Activated effector memory CD4-positive, alpha-beta T cell treated with anti-CD3 and anti-CD28 coated beads, Interleukin-2, amount 50 U/mL, for 16 hours (primary cell): ENCODE measurements at places on chromosomes 1 and 21.

DNA sequence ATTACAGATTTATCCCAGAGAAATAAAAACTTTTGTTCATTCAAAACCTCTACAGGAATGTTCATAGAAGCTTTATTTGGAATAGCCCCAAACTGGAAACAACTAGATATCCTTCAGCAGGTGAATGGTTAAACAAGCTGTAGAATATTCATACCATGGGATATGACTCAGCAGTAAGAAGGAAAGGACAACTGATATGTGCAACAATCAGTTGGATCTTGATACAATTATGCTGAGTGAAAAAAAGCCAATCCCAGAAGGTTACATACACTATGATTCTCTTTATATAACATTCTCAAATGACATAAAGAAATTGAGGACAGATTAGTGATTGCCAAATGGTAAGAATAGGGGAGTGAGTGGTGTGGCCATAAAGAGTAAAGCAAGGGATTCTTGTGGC is 376.7 kb downstream of the S1PR1 start:
- DNase-seq, result no peak

DNA sequence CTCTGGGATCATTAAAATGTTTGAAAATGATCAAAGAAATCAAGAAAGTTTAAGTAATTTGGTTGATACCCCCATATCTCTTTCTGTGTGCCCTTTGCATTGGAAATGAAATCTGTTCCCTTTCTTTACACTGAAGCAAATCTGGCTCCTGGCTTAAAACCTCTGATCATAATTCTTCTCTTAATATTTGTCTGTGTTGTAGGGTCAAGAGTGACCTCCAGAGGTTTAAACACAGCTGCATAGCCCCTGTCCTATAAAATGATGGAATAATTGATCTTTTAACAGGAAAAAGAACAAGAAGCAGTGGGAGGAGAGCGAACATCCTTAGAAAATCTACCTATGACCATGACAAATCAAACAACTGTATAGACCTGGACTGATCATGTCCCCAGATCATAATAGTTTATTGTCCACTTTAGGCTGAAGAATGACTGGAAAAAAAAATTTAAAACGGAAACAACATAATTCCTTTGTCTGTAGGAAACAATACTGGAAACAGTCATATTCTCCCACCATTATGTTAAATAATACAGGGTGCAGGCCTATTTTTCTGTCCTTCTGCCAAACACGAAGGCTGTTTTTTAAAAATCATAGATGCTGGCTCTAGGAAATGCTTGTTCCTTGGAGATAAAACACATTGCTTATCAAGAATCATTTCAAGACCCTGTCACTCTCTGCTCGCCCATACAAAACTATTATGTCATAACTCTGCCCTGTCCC is 184.3 kb downstream of the NEGR1 start:
- no peak for DNase-seq

- DNase-seq, result peak; percentile 53
These were observed 47.6 kb downstream of the LACTBL1 start for GRCh38 chr1:22925111-22925510.

- no peak for DNase-seq
These were observed 1350.0 kb upstream of the ADGRL2 start for GRCh38 chr1:80450711-80451110.

DNA sequence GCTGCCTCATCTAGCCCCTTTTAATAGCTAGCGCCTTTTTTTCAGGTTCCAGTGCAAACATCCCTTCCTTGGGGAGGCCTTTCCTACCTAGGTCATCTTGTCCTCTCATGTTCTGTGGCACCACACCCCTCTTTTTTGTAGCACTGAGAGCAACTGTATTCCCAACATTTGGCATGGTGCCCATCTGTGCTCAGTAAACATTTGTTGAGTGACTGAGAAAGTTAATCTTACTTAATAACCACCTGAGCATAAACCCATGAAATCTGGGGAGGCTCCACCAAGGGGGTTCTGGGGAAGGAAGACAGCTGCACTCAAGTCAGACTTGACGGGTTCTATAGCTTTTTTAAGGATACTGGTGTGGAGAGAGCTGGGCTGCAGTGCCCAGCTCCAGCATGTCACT is 90.0 kb downstream of the NOS1AP start:
- DNase-seq, result no peak

DNA sequence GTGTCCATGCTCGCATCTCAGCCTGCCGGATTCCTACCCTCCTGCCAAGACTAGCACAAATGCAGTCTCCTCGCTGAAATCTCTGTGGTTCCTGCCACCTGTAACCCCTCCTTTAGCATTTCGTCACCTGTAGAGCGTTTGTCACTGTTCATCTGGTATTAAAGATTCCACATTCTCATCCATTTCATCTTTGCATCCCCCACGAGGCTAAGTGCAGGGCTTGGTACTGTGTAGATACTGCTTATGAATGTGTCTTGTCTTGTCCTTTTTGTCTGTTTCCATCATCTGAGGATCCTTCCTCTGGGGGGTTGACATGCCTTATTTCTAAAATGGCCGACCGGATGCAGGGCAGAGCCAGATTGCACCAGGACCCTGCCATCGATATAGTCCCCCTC is 53.7 kb upstream of the DNAJC6 start:
- DNase-seq, result no peak

- DNase-seq, result peak; percentile 79
These were observed 9.9 kb downstream of the TOR1AIP2 start for GRCh38 chr1:179867493-179868330.

- no peak for DNase-seq
These were observed 163.6 kb downstream of the RERE start for GRCh38 chr1:8653878-8654277.

DNA sequence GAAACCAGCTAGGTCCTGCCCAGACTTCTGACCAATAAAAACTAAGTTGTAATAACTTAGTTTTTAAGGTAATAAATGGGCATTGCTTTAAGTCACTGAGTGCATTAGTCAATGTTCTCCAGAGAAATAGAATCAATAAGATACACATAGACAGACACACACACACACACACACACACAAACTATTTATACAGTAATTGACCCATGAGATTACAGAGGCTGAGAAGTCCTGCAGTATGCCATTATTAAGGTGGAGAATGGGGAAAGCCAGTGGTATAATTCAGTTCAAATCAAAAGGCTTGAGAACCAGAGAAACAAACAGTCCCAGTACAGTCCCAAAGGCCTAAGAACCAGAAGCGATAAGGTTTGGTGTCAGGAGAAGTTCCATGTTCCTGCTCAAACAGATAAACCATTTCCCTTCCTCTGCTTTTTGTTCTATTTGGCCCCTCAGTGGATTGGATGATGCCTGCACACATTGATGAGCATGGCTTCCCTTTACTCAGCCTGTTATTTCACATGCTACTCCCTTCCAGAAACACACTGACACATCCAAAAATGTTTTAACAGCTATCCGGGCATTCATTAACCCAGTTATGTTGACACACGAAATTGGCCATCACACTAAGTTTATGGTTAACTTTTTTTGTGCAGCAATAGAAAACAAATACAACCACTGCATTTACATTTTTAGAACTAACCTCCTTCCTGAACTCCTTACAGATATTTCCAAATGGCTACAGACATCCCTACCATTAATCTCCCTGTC is 828.2 kb upstream of the NCAM2 start:
- DNase-seq, result no peak

GRCh38 chr1:959731-960362 is 537 bp upstream of the KLHL17 start:
- DNase-seq, result peak; percentile 73

DNA sequence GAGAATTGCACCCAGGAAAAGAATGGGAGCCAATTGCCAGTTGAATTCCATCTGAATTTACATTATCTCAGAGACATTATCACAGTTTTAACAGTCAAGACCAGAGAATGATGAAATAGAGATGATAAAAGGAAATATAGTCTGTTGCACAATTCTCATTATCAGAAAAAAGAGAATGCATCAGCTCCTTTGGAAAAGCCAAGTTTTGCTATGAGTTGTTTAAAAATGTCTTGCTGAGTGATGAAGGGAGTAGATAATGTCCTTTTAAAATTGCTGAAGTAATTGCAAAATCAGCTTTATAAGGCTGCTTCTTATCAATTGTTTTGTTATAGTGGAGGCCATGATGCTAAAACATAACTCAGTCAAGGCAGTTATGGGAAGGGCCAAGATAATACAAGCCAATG is 37.9 kb upstream of the EEIG2 start:
- no peak for DNase-seq

DNA sequence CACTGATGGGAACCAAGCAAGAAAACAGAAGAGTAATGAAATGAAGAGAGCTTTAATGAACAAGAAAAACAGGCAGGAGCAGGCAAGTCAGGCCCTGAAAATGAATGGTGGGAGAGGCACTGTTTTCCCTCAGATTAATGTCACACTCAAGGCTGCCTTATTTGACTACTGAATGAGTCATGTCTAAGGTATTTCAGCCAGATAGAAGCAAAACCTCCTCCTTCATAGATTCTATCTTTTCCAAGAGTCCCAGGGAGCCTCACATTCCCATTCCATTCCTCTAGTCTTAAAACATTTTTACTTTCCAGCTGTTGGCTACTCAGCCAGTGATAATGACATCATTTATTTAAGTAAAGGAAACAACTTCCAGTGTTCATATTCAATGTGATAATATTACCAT is 228.4 kb upstream of the NRIP1 start:
- DNase-seq, result no peak

- DNase-seq, result no peak
These were observed 23.9 kb downstream of the ACOT11 start for GRCh38 chr1:54571803-54572541.

DNA sequence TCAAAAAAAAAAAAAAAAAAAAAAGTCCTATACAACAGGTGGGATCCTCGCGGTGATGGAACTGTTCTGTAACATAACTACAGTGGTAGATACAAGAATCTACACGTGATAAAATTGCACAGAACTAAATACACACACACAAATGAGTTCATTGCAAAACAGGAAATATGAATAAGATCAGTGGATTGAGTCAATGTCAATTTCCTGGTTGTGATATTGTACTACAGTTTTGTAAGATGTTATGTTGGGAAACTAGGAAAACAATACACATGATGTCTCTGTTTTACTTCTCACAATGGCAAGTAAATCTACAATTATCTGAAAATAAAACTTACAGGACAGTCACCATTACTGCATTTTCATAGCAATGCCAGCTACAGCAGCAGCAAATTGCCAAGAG is 59.8 kb downstream of the ITGB3BP start:
- no peak for DNase-seq

- DNase-seq, result no peak
These were observed 46.3 kb downstream of the SLC9A1 start for GRCh38 chr1:27108588-27108987.

GRCh38 chr1:234929369-234929768 is 199.3 kb downstream of the TOMM20 start:
- DNase-seq, result no peak

- no peak for DNase-seq
These were observed 1.9 kb downstream of the SLC9A1 start for GRCh38 chr1:27152829-27153548.

GRCh38 chr1:61452176-61453035 is 272.5 kb downstream of the TM2D1 start:
- DNase-seq, result no peak

GRCh38 chr1:36778740-36779139 is 255.6 kb downstream of the GRIK3 start:
- no peak for DNase-seq

GRCh38 chr1:216459651-216460207 is 36.5 kb upstream of the USH2A start:
- no peak for DNase-seq

DNA sequence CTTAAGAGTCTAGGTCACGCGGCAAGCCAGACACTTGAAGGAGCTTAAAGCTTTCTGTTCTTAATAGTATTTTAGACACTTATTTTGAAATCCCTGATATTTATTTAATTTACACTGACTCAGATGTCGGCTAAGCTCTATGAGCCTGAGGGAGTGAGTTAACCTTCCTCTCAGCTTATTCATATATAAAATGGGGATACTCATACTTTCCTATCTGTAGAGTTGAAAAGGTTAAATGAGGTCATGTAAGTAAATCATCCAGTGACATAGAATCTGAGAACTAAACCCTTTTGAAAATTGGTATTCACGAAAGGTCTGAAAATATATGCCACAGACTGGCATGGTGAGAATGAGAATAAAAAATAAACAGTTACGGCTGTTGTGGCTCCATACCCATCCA is 1.4 kb upstream of the GPR161 start:
- DNase-seq, result no peak

DNA sequence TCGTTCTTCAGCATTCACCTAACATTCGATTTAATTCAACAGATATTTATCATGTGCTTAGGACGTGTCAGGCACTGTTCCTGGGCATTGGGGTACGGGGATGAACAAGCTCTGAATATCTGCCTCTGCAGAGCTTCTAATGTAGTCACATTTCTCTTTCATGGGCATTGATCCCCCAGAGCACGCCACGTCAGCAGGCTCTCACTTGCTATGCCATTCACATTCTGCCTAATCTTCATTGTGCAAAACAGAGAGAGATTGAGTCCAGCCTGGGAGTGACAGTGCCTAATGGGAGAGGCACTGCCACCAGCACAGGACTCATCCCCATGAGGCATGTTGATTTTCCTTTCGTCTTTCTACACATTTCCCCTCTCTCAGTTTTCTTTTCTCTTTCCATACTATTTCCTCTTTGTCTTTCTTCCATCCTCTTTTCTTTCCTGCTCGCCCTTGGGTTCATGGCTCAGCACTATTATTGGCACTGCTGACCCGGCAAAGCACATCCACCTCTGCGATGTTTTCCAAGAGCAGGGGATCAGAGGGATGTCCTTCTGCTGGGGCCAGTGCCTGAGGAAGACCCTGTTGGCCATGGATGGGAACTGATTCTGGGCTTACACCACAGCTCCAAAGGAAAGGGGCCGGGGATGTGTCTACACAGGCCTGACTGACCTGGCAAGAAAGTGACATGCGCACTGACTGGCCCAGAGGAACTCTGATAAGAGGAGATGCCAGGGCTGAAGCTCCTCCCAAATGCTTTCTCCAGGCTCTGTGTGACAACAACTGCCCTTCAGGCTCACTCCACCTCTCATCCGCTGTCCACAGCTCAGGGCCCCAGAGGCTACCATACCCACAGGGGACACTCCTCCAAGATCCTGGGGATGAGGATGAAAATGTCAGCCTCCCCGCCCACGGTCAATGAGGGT is 195.9 kb downstream of the TOMM20 start:
- DNase-seq, result no peak

GRCh38 chr1:173870252-173871075 is 2.3 kb downstream of the ZBTB37 start:
- peak; percentile 74 for DNase-seq

GRCh38 chr1:114588196-114588689 is 6.8 kb upstream of the BCAS2 start:
- DNase-seq, result no peak

- no peak for DNase-seq
These were observed 1065.6 kb downstream of the PLA2G4A start for GRCh38 chr1:187894349-187894748.

GRCh38 chr1:209570743-209571142 is 12.8 kb upstream of the CAMK1G start:
- DNase-seq, result no peak

DNA sequence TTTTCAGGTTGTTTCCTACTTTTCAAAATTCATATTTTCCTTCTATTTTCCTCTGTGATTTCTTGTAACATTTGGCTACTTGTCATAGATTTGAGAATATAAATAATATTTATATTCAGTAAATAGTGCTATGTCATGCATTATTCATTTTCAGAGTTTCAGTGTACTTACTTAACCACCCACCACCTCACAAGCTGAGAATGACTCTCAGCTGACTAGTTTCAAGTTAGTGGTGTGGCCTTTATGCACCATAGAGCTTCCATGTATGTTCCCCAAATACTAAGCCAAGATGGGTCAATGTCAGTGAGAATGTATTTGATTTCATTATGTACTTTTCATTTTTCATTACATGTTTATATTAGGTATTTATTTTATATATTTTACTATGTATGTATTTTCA is 56.9 kb upstream of the RGS1 start:
- DNase-seq, result no peak

GRCh38 chr1:204909109-204909508 is 38.4 kb downstream of the NFASC start:
- no peak for DNase-seq
